LHCN-M2 (cell line): ENCODE measurements at places on chromosomes 7 and 10. TPM values are rescaled to one million over a fixed set of nuclear protein-coding genes. Genes with fewer than 3 reads are reported as not detected.

GRCh38 chr10:97123765-97124164 lies 62.0 kb downstream of the SLIT1 start:
- peak; percentile 9 for DNase-seq

The DDC gene
- total RNA-seq = not detected in 2 replicates

- no peak for DNase-seq
These were observed 31.5 kb downstream of the C7orf25 start for GRCh38 chr7:42880392-42880791.

GRCh38 chr10:116912162-116912561 lies 62.9 kb downstream of the ENO4 start:
- no peak for DNase-seq

The LIPF gene
- 0.32 TPM in 1 of 2 replicates, not detected in the other for total RNA-seq

DNA sequence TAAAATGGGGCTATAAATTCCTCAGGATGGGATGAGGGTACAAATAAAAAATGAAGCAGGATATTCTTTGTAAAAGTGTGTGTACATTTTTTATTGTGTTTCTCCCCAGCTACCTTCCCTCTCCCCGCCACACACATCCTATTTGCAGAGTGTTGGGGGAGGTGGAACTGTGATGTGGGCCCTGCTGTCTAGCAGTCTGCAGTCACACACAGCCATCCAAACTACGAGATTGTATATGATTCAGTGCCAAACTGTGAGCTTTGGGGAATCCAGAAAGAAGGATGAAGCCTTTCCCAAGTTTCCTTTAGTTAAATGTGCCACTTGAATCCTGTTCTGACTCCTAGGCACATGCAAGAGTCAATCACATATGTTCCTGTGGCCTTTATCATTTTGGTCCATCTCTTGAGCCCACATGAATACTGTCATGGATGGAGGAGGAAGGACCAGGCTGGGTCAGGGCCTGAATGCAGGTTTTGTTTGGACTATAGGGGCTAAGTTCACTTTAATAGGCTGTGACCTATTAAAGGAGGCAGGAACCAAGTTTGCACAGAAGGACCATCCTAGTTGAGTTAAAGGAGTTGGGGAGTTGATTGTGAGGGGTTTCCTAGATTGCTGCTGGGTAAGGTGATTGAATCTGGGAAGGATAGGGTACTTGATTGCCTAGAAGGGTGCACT lies 1.1 kb upstream of the SEMA4G start:
- DNase-seq = no peak

The DRGX gene
- total RNA-seq = not detected in 2 replicates

DNA sequence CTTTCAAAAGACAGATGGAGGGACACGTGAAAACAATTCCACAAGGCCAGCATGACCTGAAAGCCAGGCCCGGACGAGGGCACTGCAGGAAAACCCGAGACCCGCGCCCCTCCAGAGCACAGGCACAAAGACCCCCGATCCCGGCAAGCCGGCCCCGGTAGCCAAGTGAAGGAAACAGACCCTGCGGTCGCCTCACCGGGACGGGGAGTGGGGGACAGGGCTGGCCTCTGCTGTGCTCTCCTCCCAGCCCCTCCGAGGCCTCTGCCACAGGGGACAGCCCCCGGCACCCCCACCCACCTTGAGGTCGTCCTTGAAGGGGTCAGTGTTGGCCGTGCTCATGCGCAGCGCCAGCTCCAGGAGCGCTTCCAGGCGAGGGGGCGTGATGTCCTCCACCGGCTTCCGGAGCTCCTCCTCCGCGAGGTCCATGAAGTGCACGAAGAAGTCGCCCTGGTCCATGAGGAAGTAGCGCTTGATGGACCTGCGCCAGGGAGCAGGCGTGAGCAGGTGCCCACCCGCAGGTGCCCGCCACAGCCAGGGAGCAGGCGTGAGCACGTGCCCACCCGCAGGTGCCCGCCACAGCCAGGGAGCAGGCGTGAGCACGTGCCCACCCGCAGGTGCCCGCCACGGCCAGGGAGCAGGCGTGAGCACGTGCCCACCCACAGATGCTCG lies 11.3 kb upstream of the ADAM8 start:
- DNase-seq = no peak

- no peak for DNase-seq
These were observed 209.9 kb downstream of the GFRA1 start for GRCh38 chr10:116063107-116063506.
